Testis (tissue), 5 donors: ENCODE measurements at places on chromosomes 4 and X. TPM values are rescaled to one million over a fixed set of nuclear protein-coding genes. Genes with fewer than 3 reads are reported as not detected.

- DNase-seq: peak; percentile 41
Observed at GRCh38 chr4:94410678-94411206, 41.0 kb upstream of the PDLIM5 start.

- DNase-seq: no peak
Observed at GRCh38 chr4:5215321-5215720, 164.0 kb downstream of the STK32B start.

ARHGAP36 gene
- total RNA-seq: 3.2 TPM

SHROOM3 gene
- 7.2 TPM for total RNA-seq

C4orf54 gene
- 0.81 TPM for total RNA-seq

DNA sequence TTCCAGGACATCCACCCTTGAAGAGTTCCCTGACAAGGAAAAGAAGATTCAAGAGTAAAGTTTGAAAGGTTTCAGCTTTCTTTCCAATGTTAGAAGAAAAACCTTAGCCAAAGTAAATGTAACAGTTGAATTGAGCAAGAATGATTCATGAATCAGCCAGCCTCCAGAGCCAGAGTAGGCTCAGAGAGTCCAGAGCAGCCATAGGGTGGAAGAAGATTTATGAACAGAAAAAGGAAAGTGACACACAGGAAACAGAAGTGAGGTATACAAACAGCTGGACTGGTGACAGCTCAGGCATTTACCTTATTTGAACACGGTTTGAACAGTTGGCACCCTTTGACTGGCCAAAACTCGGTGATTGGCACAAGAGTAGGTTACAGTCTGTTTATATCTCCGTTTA lies 63.2 kb downstream of the QDPR start:
- no peak for DNase-seq

DNA sequence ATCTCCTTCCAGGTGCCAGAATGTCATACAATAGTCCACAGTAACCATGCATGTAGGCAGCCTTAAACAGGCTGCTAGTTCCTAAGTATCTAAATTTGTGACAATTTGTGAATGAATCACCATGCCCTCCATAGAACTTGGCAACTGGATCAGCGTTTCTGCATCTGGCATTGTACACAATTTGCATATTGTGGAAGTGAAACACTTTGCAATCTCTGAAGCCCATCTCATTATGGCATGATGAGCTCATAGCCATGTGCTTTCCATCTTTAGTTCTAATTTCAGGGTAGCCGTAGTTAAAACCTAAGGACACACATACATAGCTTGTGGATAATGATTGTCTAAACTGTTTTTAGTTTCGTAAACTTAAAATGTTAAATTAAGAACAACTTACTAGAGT lies 573.6 kb downstream of the PPP4R3C start:
- DNase-seq: no peak
